ENCODE measurements at places on chromosomes 13 and 19. TPM values are rescaled to one million over a fixed set of nuclear protein-coding genes. Genes with fewer than 3 reads are reported as not detected.
A peak's percentile ranks its signal among the peaks of the same experiment; 100 is the strongest.

DNA sequence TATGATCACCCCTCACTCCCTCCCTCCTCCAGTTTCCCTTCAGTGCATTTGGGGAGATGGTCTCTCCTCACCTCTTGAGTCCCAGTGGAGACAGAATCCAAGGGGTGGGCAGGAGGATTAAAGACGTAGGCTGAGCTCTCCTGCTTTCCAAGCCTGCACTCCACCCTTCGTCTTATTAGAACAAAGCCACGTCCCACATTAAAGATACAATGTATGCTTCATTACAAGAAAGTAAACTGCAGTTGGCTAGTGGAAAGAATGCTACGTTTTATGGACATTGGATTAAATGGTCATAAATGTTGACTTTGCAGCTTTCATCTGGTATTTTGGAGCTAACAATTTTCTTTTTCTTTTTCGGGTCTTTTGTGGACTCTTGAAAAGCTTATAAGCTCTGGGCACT is 1.5 kb upstream of the KLK11 start:
- no peak for DNase-seq

DNA sequence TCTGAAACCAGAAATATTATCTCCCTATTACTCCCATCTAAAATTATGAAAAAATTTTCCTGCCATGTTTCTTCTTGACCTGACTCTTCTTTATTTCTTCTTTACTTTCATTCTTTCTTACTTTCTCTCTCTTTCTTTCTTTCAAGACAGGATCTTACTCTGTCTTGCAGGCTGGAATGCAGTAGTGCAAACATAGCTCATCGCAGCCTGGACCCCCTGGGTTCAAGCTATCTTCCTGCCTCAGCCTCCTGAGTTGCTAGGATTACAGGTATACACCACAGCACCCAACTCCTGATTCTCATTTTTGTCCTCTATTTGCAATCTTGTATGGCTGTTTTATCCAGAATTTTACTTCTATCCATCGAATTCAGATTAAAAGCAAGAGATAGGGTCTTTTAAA is 631.1 kb downstream of the TBC1D4 start:
- DNase-seq, result no peak

GRCh38 chr19:46351241-46352041 is 4.6 kb downstream of the PPP5C start:
- no peak for DNase-seq

DNA sequence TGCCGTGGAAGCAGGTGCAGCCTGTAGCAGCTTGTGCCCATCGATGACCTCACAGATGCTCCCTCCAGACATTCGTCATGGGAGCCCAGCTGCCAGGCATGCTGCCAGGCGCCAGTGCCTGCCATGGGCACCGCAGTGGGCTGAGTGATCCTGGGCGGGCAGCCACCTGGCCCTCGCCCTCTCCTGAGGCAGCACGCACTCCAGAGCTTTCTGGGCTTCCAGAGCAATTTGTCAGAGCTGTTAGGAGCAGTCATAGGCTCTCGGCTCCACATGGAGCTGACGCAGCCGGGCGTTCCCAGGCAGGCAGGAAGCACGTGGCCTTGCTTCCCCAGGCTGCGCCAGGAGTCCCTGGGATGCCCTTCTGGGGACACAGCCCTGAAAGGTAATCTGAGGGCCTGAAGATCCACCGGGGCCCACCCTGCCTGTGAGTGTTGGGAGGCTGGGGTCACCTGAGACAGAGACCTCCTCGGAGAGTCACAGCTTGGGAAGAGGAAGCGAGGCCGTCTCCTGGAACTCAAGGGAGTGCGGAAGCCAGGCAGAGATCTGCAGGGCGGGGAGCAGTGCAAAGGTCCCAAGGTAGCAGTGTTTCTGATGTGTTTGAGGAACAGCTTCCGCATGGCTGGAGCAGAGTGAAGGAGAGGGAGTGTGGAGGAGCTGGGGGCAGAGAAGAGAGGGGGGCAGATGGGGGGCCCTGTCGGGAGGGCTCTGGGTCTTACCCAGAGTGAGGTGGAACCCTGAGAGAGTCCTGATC is 50.6 kb downstream of the DPF1 start:
- DNase-seq, result peak; percentile 76

The ADPRHL1 gene
- polyA plus RNA-seq, result 1.2 TPM

Data from SK-N-SH (cell line).